ENCODE measurements at places on chromosomes 1 and 21.
A peak's percentile ranks its signal among the peaks of the same experiment; 100 is the strongest.

DNA sequence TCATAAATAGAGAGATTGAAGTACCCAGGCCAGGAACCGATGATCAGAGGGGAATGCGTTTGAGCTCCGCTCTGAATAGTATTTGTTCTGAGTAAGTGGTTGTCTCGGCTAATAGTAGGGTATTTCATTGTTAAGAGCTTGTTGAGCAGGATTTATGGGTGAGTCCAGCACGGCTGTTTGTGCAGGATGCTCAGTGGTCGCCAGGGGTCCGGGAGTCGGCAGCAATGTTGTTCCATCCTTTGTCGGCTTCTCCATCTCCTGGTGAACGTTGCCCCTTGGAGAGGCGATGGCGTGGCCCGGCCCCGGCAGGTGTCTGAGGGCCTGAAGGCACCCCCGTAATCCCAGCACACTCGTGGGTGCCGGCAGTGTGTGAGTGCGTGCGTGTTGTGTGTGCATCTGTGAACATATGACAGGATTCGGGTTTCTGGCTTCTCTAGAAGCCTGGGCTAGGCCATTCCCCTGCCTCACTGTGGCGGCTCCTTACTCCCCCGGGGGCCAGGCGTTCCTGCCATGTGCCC lies 160.8 kb upstream of the ARHGEF16 start:
- DNase-seq: no peak

GRCh38 chr1:204711947-204712701 lies 26.6 kb upstream of the LRRN2 start:
- no peak for DNase-seq

DNA sequence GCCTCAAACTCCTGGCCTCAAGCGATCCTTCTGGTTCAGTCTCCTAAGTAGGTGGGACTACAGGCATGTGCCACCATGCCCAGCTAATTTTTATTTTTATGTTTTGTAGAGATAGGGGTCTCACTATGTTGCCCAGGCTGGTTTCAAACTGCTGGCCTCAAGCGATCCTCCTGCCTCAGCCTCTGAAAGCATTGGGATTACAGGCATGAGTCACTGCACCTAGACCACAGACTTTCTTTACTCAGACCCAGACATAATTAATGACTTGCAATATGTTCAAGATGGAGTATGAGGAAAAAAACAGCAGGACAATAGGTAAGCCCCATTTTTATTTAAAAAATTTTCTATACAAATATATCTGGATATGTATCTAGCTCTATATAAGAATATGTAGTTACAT lies 13.2 kb downstream of the KANK4 start:
- no peak for DNase-seq

- DNase-seq: no peak
These were observed 18.3 kb upstream of the SHISA4 start for GRCh38 chr1:201870397-201870796.

GRCh38 chr1:60831780-60832179 lies 250.6 kb upstream of the NFIA start:
- DNase-seq: no peak

DNA sequence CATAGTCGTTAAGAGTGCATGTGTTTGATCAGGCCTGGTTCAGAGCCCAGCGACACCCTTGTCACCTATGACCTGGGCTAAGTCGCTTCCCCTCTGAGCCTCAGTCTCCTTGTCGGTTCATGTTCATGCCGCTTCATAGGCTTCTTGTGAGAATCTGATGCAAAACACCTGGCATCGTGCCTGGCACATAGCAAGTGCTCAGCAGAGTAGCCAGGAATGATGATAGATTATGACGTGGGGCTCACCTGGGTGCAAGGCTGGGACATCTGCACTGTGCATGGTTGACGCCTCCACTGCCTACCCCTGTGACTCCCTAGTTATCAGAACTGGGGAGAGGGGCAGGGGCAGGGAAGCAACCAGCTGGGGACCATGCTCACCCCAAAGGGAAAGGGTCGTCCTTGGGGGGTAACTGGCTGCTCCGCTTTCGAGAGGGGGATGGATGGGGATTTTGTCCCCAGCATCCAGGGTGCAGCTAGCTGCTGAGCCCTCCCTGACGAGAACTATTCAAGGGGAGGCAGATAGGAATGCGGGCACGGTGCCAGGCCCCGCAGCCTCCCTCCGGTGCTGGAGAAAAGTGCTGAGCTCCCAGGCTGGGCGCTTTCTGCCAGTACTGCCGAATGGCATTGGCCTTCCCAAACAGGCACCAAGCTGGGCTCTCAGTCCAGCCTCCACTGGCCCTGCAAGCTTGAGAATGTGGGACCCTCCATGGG lies 9.3 kb downstream of the EFHD2 start:
- no peak for DNase-seq

- no peak for DNase-seq
These were observed 58.6 kb downstream of the ATP5PO start for GRCh38 chr21:33856893-33857527.

- no peak for DNase-seq
These were observed 24.8 kb downstream of the A3GALT2 start for GRCh38 chr1:33296082-33296458.

DNA sequence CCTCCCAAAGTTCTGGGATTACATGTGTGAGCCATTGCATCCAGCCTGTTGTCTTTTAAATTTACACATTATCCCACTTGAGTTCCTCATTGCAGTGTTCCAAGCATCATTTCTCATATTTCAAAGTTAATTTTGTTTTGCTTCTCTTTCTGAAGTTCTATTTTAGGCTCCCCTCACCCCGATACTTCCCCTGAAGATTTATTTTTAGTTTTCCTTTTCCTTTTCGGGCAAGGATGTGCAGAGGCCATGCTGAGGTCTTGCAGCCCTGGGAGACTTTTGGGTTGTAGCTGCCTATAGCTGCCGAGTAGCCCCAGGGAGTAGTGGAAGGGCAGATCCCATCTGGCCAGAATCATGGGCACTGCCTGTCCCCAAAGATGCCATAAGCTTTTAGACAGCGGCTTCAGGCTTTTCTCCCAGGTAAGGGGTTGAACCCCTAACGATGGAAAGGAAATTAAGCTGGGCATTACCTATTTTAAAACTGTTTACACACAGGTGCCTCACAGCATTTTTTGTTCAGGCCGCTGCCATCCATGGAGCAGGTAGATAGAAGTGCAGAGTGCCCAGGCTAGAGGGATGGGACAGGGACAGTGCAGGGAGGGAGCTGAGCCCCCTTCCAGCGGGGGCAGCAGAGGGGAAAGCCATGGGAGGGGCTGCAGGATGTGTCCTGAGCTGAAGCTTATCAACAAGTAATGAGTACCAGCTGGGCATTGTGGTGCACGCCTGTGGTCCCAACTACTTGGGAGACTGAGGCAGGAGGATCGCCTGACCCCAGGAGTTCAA lies 15.9 kb downstream of the PSEN2 start:
- no peak for DNase-seq

DNA sequence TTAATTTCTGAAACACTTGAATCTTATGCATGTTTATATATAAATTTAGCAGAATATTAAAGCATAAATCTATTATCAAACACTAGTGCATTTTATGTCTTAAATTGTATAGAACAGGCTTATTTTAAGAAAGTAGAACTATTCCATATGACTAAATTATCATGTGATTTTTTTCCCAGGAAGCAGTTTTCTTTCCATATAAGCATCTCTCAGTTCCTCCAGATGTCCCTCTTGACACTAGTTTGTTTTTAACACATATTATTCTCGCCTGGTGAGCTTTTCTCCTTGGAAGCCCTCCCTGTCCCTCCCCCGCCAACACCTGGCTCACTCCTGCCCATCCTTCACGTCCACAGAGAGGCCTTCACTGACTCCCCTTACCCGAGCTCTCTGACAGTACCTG lies 48.3 kb upstream of the BCAR3 start:
- DNase-seq: no peak

DNA sequence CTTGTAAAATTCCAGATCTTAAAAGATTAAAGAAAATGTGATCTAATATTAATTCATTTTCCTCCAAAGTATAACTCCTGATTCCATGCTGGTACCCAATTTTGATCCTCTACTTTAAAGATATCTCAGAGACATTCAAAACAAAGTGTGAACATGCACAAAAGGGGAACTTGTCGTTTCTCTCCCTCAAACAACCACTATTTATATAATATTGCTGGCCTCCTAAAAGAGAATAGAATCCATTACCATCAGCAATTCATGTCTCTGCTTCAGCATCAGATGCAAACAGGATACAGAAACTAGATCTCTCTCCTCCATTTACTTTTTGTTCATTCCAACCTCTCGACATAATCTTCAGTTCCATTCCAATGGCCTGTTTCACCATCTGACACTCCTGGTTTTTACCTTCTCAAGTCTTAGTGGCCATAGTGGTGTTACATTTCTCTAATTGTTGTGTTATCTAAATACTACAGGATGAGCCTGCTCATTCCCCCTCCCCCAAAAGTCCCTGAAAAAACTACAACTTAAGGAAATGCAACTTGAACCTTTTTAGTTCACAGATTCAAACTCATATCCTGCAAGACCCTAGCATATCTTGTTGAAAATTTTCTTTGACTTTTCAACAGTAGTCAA lies 4.1 kb downstream of the NRIP1 start:
- DNase-seq: no peak

GRCh38 chr1:202639500-202639899 lies 70.8 kb downstream of the SYT2 start:
- DNase-seq: no peak

- DNase-seq: no peak
These were observed 405.9 kb upstream of the B3GALT2 start for GRCh38 chr1:193592317-193592716.

- no peak for DNase-seq
These were observed 133.8 kb upstream of the EDN2 start for GRCh38 chr1:41618066-41618825.

DNA sequence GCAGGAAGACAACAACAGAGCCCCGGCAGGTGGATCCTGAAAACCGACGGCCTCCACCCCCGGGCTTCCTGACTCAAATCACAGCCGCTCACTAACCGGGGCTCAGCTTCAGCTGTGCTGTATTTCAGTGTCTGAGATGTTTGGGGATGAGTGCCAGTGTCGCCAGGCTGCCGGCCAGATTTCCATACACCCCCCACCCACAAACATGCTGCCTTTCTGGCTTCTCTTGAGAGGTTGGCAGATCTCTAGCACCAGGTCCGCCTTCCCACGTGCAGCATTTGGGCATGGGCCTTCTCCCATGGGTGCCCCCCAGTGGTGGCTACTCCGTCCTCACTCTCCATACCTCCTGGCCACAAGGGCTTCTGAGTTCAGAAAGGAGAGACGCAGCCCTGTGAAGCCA lies 34.8 kb downstream of the KCNAB2 start:
- DNase-seq: no peak

DNA sequence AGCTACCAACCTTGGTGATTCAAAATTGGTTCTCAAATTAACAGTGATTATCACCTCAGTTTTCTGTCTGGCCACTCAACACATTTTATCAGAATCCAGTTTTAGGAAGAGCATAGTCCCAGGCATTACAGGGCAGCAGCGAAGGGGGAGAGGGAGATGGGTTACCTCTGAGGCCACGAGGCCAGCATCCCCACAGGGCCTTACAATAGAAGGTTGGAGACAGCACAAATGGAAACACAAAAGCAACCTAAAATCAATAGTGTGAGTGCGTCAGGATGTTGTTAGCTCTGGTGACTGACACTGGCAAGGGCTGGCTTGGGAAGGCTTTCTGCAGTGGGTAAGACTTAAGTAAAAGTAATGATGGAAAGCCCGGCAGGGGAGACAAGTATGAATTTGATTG lies 79.5 kb downstream of the JAK1 start:
- no peak for DNase-seq

GRCh38 chr1:89957107-89957506 lies 37.8 kb upstream of the ZNF326 start:
- DNase-seq: no peak

DNA sequence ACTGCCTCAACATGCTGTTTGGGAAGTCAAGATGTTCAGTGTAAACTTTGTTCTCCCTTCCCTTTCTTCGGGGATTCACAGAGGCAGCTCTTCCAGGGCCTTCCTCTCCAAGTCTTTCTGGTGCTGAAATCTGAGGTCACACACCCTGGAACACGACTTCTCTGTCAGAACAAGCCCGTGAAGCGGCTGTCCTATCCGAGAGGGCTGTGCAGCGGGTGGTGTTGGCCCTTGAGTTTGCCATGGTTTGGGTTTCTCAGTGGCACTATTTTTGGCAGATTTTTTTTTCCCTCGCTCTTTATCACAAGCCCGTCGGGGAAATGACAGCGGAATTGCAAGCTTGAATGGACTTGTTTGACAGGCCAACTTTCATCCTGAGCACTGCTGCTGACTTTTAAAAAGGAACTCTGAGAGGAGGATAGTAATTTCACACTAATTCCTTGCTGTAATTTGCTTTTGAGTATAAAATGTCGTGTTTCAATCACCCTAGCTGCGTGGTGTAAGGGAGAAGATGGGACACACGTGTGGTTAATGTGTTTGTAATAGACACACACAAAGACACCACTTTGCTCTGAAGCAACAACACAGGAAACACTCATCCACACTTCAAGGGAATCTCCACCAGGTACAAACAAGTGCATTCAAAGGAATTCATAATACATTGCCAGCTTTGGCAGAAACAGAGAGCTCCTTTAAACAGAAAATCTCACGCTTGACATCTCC lies 60.1 kb upstream of the TARBP1 start:
- DNase-seq: no peak

DNA sequence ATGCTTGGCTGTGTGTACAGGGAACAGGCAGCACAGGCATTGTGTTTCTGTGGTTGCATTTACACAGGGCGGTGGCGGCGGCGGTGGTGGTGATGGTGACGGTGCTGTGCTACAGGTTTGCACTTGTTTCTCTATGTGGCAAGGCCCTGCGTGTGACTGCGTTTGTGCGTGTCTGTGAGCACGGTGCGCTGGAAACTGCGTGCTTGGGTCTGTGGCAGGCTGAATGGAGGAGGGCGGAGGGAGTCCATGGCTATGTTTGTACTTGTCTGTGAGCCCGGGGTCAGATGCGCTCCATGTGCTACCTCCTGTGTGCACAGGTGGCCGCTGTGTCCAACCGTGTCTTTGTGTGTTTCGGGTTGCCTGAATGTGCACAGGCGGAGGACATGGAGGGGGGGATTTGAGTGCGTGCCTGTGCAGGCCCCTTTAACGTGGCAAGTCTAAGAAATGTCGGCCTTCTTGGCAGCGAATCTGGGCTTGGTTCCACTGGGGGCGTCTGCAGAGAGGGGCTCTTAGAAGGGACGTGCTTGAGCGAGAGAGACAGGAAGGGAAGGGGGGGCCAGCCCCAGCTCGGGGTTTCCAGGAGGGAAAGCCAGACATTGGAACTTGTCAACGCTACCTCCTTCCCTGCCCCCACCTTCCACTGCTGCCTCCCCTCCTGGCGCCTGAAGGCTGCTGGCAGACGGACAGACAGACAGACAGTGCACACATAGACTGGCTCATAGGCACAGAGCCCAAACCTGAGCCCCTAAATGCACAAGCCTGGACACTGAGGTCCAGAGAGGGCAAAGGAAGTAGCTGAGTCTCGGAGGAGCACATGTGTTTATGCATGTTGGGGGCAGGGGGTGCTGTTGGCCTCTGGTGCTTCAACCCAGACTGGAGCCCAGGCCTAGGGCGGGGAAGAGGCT lies 32.7 kb upstream of the WASF2 start:
- DNase-seq: peak; percentile 62

Measured in stimulated activated CD8-positive, alpha-beta memory T cell treated with anti-CD3 and anti-CD28 coated beads, Interleukin-7, amount 100 ng/mL, for 48 hours (primary cell).